GM10248 (cell line): ENCODE measurements at places on chromosomes 2 and 18.

DNA sequence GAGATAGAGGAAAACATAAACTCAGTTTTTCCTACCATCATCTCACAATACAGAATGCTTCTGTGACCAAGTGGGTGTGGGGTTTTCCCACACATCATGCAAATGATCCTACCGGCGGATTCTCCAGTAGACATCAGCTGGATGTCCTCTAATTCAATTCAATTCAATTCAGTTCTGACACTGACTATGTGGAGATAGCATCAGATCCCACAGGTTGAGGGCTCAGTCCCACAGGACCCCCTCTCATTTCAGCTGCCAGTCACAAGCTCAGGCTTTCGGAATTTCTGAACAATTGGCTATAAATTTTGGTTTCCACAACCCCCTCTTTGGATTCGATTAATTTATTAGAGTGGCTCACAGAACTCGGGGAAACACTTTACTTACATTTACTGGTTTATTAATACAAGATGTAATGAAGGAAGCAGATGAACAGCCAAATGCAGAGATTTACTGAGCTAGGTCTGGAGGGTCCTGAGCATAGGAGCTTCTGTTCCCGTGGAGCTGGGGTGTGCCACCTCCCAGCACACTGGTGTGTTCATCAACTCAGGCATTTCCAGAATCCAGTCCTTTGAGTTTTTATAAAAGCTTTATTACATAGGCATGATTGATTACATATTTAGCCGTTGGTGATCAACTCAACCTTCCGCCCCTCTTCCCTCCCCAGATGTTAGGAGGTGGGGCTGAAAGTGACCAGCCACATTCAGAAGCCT, 350.1 kb downstream of the MYCN start:
- DNase-seq, result no peak

DNA sequence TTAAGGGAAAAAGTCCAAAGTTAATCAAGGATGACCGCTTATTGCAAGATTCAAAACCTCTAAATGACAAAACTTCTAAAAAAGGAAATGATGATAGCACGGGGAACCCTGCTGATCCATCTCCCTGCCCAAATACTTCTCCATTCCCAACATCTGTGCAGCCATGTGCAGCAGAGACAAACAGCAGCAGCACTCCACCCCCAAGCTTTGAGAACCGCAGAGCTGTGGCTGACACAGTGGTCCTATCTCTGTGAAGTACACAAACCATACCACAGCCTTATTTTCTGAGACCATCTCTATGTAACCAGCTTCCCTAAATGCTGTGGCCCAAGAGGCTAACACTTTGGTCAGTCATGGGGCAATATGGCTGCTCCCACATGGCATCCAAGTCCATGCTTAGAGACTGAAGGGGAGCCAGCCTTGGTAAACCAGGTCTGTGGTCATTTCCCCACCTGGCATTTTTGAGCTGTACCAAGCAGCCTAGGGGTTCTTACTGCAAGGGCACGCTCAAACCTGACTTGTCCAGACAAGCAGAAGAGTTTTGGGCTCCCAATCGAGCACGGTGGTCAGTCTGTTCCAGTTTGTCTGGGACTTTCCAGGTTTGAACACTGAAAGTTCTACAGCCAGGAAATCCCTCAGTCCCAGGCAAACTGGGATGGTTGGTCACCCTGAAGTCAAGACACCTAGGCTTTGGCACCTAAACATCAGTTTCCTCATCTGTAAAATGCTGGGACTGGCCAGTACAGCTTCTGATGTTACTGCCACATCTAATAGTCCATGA, 17.1 kb upstream of the NFE2L2 start:
- peak; percentile 21 for DNase-seq

GRCh38 chr2:102358496-102358895, 2.9 kb downstream of the IL18R1 start:
- DNase-seq, result no peak

DNA sequence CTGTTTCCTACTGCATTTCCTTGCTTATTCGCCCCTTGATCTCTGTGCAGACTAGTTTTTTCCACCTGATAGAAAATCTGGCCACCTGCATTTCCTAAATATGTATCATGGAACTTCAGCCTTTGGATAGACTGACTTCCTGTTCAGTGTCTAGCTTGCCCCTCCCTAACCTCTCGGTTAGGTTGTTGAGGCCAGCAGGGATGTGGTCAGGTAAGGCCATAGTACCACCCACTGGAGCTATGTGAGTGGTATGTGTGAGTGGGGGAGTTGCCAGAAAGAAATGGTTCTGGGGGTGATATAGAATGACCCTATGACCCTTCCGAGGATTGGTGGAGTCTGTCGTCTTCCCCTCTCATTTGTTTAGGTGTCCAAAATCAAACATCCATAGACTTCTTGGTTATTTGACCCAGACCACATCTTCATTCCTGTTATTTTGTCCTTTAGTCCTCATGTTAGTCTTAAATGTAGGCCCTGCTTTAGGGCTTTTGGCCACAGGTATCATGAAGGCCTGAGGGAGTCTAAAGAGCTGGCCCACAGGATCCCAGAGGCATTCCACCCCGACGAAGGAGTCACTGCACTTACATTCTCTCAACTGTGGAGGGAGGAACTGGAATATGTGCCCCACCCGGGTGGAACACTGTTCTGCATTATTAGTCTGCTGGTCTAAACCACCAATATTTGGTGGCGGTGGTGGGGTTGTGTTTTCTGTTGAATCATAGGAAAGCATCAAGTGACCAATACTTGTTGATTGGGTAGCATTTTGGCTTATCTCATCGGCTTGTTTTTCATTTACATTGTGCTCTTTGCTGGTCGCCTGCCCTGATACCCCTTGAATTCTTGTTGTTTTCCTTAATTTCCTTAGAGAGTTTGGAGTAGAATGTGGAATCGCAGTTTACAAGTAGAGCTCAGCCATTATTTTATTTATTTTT, 21.9 kb downstream of the CAB39 start:
- DNase-seq, result no peak

GRCh38 chr2:39593439-39594393, 72.0 kb upstream of the TMEM178A start:
- peak; percentile 22 for DNase-seq

- DNase-seq, result no peak
Observed at GRCh38 chr2:99081891-99082290, 59.6 kb upstream of the C2orf15 start.

DNA sequence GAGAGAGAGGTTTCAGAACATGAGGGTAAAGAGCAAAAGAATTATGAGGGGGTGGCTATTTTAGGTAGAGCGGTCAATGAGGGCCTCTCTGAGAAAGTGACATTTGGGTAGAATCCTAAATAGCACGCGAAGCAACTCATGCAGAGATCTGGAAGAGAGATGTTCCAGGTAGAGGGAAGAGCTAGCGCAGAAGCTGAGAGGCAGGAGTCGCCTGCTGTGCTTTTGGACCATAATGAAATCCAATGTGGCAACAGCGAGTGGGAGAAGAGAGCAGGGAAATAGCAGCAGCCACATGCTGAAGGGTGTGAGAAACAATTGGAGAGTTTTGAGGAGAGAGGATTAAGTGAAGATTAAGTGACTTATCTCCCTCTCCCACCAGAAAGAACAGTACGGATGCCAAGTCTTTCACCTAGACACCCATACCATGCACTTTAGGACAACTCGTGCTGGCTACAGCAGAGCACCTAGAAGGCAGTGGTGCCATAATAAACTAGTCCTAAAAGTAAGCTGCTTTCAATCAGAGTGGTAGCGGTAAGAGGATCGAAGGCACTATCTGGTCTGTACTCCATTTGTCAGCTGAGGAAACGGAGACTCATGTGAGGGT, 129.7 kb downstream of the LRP2 start:
- no peak for DNase-seq

DNA sequence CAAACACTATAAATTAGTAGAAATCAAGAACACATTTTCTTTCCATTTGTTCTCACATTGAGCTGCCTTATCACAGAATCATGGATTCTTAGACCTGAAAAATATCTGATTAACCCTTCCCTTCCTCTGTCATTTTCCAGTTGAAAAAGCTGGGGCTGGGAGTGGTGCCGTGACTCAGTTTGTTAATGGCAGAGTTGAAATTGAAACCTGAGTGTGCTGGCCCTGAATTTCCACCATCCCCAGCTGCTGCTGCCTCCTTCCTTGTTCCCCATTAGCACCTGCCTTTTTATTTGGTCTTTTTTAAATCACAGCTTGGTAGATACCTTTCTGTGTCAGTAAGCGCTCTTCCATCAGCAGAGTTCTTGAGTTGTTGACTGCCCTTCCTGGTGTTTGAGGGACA, 10.6 kb downstream of the FARP2 start:
- DNase-seq, result no peak

- DNase-seq, result peak; percentile 33
Observed at GRCh38 chr2:173101687-173102086, 26.0 kb downstream of the MAP3K20 start.

GRCh38 chr2:152038441-152038958, 60.3 kb downstream of the CACNB4 start:
- DNase-seq, result no peak

DNA sequence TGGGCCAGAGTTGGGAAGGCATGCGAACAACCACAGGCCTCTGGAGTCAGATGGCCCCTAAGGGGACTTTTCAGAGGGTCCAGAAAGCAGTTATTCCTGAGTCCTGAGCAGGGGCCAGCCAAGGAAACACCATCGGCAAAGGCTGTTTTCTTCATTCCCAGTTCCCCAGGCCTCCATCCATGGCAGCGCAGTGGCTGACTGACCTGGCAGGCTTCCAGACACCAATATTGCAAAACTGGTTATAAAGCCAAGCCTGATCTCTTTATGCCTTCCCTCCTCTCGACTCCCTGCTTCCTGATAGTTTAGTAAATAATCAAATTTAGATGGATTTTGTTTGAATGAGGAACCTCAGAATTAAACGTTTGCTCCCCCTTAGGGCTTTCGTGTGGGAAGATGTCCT, 133.4 kb upstream of the ITGA6 start:
- DNase-seq, result no peak

DNA sequence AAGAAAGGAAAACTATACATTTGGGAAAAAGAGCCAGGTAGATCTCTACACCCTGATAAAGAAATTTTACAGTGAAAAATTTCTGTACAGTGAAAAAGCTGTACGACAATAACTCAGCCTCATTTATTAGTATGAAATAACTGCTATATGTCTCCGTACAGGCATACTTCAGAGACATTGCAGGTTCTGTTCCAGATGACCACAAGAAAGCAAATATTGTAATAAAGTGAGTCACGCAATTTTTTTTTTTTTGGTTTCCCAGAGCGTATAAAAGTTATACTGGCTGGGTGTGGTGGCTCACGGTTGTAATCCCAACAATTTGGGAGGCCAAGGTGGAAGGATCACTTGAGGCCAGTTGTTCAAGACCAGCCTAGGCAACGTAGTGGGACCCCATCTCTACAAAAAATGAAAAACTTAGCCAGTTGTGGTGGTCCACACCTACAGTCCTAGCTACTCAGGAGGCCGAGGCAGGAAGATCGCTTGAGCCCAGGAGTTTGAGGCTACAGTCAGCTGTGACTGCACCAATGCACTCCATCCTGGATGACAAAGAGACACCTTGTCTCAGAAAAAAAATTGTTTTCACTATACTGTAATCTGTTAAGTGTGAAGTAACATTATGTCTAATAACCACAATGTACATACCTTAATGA, 28.2 kb upstream of the AMMECR1L start:
- no peak for DNase-seq

DNA sequence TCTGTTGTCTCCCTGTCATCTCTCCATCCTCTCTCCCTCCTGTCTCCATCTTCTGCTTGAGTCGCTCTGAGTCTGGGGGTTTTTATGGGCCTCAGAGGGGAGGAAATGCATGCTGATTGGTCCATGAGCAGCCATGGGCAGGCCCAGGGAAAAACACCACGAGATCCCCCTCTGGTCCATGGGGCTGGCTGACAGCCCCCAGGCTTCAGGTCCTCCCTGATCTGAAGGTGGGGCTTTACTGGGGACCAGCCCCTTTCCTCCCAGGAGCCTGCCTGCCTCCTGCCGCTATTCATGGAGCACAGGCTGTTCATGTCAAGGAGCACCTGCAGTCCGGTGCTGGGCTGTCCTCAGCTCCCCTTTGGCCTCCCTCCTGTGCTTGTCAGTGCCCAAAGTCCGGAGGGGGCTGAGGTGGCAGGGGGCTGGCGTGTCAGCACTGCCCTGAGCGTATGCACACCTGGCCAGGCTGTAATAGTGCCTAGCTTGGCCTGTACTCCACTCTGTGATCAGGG, 59.6 kb upstream of the DLX2 start:
- no peak for DNase-seq
